Jurkat, Clone E6-1 (cell line): ENCODE measurements at places on chromosomes 12 and 14.

DNA sequence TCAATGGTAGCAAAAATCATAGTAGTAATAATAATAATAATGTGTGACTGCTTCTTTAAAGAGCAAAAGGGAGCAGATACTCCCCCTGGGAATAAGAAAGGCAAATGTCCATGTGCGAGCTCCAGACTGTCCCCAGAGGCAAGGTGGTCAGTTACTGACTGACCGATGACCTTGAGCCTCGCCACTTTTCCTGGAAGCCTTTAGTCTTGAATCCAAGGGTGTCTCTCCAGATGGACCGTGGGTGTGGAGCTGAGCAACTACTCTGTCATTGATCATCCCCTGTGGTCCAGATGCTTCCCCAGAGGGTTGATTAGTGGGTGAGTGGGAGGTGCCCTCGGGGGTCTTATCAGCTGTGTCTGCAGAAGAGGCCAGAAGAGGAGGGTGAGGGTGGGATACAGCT, 418.5 kb upstream of the TBX3 start:
- no peak for DNase-seq

- DNase-seq = peak; percentile 77
Observed at GRCh38 chr12:45655186-45655585, 74.3 kb upstream of the ARID2 start.

GRCh38 chr12:80769553-80770140, 52.9 kb downstream of the MYF5 start:
- no peak for DNase-seq

DNA sequence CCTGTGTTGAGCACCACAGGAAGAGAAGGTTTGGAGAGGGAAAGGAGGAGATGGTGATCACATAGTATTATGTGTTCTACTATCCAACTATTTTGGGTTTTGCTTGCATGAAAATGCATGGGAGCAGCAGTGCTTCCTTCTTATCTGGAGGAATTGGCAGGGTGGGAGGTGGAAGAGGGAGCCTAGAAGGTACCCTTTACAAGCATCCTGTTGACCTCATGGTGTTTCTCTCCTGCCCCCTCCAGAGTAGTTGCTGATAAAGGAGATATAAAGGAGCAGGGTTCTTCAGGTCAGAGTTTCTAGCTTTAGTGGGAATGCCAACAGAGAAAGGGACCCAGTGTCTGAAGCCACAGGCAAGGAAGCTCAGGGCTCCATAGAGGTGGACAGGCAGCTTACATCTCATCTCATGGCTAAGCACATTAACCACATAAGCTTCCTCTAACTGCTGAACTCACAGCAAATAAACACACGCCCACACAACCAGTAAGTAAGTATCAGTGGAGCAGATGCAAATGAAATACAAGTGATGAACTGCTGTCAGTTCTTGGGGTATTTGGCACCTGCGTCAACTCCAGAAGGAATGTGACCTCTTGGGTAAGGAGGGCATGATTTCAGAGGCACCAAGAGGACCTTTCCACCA, 174.2 kb upstream of the SLC38A2 start:
- no peak for DNase-seq

- no peak for DNase-seq
Observed at GRCh38 chr12:94207849-94208621, 59.7 kb downstream of the PLXNC1 start.

DNA sequence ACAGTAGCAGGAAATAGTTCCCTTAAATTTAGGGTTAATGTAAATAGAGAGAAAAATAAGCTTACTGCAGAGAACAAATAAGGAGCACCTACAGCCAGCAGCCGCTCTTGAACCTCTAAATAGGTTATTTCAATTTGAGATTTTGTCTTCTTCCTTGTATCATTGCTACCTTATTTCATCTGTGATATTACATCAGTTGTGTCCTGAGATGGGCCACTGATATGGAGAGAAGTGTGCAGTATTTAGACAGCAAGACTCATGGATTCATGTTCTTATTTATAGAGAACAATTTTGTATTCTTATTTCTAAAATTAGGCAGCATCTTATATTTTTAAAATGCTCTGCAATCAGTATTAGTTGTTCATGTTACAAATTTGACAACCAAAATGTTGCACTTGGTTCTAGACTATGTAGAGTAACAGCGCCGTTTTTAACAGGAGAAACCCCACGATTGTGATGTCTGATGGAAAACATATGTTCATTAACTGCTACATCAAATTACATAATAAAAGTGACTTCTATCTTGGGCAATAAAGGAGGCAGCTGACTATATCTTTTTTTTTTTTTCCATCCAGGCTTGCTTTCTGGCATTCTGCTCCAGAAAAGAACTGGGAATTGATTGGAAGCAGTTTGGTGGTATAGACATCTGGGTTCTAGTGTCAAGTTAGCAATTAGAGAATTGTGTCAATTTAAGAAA, 117.9 kb downstream of the CAND1 start:
- no peak for DNase-seq

DNA sequence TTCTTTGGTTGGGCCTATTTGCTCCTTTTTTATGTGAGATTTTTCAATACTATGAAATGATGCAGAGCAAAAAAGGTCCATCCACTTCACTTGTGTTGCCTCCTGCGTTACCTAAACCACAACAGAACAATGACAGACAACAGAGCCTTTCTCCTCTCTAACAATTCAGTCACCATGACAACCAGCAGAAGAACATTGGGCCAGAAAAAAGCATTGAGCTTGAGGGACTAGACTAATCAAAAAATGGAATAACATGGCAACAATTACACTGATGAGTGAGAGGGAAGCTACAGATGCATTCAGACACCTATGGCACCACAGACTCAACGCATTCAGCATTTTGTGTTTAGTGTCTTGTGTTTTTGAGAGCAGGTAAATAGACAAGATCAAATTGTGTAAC, 44.6 kb upstream of the PTCSC3 start:
- no peak for DNase-seq

DNA sequence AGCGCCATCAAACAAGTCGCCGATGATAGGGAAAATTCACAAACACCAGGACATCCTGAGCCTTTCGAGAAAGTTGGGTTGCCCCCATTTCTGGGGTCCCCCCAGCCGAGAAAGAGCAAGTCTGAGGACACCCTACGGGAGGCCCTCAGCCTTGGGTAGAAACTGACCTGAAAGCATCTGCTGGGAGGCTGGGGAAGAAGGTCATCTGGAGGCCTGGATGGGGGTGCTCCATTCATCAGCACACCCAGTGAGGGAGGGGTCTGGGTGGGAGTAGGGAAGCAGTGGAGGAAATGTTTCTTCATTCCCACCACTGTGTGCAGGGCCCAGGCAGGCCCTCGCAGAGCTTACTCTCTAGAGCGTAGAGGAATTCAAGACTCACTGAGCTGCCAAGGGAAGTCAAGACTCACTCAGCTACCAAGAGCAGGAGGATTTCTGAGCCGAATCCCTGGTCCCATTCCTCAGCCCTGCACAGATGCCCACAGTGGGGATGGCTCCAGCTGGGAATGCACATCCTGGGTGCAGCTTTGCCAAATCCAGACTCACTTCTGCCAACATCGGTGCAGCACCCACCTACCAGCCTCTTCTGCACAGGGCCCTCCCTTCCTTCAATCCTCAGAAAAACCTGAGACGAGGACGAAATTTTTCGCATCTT, 38.1 kb downstream of the DIO3 start:
- no peak for DNase-seq

DNA sequence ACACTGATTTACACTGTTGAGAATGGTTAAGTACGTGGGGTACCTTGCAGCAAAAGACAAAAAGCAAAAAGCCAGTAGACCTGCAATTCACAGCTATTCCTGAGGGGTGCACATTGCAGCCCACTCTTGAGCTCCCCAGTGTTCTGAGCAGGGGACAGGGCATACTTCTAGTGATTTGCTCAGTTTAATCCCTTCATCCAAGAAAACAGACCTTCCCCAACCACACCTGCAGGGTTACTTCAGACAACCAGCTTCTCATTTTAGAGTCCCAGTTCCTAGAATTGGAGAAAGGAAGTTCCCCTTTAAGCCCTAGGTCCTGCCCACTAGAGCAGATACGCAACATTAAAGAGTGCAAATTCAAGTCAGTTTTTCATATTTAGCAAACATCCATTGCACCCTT, 3.6 kb upstream of the WSB2 start:
- DNase-seq = peak; percentile 49

- no peak for DNase-seq
Observed at GRCh38 chr14:92539419-92539818, 25.8 kb downstream of the RIN3 start.

DNA sequence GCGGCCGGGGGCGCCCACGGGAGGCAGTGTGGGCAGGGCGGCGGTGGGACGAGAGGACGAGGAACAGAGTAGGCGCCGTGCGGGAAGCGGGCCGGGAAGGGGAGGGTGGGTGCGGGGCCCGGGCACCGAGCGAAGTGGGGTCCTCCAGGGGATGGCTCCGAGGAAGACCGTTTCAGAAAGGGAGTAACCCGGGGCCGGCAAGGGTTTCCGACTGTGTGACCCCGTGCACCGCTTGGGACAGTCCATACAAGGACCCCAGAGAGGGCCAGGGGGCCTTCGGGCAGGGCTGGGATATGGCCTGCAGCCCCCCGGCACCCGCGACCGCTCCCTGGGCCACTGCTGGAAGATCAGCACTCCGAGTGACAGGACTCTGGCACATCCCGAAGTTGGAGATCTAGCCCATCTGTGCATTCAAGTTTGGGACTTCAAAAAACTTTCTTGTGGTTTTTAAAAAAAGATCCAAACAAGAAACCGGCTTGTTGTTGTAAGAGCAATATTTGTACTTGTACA, 448 bp downstream of the TSPAN9 start:
- DNase-seq = no peak

DNA sequence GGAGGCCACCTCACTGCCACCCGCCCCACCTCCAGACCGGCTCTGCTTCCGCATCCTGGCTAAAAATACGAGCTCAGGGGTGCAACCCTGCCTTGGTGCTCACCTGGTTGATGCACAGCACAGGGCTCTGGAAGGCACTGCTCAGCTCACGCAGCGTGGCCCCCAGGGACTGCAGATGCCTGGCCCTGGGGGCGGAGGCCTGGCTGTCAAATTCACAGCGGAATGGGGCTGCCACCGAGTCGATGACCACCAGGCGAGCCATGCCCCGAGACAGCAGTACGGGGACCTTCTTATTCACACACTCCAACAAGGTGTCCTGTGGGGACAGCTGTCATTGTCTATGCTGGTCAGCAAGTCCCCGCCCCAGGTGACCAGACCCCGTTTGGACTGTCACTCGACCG, 16.0 kb downstream of the XRCC3 start:
- no peak for DNase-seq
